ENCODE measurements at places on chromosomes 1 and 21.

DNA sequence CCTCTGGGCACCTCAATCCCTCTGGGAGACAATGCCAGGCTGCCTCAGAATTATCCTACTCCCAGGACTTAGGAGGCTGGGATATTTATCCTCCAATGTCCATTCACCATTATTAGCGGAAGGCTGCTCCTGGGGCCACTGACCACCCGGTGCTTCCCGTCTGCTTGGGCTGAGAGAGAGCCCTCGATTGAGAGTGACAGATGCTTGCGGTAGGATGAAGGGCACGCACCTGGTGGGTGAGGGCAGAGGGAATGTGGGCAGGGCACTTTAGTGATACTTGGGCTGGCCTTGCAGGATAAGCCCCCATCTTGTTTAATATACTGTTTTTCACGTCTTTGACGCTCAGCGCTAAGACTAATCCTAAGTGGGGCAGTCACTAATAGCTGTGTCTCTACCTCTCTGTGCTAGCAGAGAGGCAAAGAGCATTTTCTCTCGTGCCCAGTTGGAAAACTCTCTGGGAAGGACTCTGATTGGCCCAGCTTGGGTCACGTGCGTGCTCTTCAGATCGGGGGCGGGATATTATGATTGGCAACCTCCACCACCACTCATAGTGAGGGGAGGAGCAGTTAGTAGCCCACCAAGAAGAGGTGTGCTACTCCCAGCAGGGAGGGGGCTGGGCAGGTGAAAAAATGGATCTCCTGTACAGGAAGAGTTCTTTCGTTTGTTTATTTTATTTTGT lies 10.6 kb upstream of the PARS2 start:
- DNase-seq = no peak

- no peak for DNase-seq
Observed at GRCh38 chr1:21334214-21335087, 44.2 kb upstream of the ECE1 start.

DNA sequence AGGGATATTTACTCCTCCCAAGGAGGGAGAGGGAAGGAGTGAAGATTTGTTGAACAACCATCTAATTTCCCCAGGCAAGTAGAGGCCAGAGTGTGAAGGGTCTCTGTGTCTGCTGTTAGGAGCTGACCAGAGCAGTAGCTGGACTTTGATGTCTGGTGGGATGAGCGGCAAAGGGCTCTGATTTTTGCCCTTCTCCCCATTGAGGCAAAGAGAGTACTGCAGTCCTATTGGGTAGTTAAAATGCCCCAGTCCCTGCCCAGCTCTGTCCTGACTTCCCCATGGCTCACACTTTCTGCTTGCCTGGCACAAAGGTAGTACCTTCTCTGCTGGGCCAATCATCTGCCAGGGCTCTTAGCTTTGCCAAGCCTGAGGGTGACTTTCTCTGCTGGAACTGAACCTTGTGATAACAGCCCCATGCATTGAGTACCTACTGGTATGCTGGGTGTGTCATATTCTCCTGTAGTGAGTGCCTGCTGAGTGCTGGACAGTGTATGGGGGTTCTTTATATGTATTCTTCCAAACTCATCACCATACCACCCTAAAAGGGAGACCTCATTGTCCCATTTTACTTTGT lies 64.0 kb upstream of the SELENON start:
- no peak for DNase-seq

DNA sequence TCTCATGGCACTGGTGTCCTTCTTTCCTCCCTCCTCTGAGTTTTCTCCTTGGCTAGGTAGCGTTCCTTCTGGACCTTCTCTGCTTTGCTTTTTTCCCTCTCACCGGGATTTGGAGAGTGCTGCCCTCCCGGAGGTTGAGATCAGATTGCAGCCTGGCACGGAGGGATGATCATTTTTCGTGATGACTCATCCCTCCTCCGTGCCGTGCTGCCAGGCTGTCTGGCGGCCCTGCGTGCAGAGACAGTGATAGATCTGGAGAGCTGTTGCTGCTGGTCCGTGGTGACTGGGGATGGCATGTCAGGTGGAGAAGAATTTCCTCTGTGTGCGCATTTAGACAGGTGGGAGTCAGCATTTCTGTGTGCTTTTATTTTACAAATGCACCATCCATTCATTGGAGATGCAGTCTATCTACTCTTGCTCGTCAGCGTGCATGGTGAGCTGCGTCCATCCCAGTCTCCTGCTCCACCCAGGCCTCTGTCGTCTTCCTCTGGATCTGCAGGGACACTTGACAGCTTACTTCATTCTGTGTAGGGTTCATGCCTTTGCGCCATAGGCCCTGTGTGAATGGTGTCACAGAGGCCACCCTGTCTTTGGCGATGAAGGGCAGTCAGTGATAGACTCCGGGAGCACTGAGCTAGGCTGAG lies 104.4 kb downstream of the PCBP3 start:
- DNase-seq = no peak

GRCh38 chr21:46181953-46182547 lies 2.2 kb downstream of the SPATC1L start:
- no peak for DNase-seq

GRCh38 chr1:225447650-225448089 lies 19.8 kb upstream of the LBR start:
- no peak for DNase-seq

GRCh38 chr1:171468120-171468750 lies 17.1 kb upstream of the PRRC2C start:
- DNase-seq = no peak

DNA sequence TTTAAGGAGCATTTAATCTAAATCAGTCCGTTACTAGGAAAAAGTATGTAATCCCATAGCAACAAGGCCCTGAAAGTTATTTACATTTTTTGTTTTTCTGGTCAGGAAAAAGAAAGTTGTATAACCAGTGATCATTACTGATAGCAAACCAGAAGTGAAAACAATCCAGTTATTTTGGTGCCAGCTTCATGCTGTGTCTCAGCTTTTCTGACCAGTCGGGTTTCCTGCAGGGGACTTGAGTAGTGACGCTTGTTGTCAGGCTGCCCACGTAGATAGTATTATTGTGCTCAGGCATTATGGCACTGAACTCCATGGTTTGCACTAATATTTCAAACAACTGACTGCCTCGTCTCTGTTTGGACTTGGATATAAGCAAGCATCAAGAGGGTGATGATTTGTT lies 55.2 kb downstream of the SASS6 start:
- no peak for DNase-seq

DNA sequence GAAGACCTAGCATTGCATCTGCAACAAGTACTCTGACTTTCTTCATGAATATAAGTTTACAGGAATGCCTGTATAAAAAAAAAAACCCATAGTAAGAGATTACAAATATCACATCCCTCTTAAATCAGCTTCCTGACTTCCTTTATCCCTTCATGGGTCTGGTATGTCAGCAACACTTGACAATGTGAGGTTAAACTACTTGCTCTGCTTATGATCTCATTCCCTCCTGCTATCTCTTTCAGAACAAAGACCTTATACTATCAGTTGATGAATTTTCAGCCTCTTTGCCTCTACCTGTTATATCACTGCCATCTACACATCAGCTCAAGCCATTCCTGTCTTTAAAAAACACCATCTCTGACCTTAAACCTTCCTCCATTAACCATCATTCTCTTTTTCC lies 130.9 kb upstream of the SAMSN1 start:
- DNase-seq = no peak

DNA sequence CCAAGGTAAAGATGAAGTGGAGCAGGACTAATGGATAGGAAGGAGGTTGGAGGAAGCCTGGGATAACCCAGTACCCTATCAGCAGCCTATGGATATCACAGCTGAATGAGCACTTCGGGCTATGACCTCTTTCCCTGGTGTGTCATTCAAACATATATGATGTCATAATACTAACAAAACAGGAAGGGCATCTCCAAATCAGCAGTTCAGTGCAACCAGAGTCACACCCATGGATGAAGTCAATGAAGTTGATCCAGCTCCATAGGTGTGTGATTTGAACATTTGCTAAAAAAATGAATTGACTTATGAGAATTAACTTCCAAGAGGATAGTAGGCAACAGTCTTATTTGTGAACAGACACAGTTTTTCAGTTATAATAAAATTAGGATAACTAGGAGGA lies 1.7 kb upstream of the C1orf116 start:
- no peak for DNase-seq

DNA sequence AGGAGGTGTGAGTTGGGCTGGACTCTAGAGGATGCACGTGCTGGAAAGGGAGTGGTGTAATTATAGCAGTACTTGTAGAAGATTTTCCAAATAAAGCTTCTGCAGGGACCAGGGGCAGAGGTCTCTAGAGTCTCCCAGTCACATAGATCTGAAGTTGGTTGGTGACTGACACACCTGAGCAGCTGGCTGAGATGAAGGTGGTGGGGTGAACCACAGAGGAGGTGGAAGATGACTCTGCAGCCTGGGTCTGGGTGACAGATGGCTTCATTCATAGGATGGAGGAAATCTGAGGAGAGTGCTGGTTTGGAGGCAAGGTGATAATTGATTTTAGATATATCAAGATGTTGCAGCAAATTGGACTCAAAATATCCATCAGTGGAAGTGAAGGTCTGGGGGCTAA lies 178.9 kb upstream of the IVNS1ABP start:
- no peak for DNase-seq

- no peak for DNase-seq
Observed at GRCh38 chr1:217027403-217028080, 304.3 kb upstream of the ESRRG start.

- no peak for DNase-seq
Observed at GRCh38 chr1:67162954-67163353, 3.3 kb upstream of the IL23R start.

GRCh38 chr1:200776949-200777348 lies 38.3 kb downstream of the CAMSAP2 start:
- DNase-seq = no peak

GRCh38 chr1:69661686-69662085 lies 94.0 kb downstream of the LRRC7 start:
- DNase-seq = no peak

All from NCI-H1930 (cell line).